ENCODE measurements at places on chromosomes 7 and 10.

DNA sequence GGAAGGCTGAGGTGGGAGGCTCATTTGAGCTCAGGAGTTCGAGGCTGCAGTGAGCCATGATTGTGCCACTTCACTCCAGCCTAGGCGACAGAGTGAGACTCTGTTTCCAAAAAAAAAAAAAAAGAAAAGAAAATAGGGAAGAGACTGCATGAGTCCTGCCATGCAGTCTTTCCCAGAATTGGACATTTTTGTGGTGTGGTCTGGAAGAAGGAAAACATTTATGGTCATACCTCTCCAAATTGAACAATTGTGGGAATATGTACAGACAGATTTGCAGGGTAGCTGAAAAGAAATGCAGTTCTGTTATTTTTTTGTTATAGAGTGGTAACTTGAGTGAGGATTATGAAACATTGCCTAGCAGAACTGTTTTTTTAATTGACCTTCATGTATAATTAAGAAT is 198.1 kb downstream of the AUTS2 start:
- no peak overlapping the region for H3K27ac ChIP-seq
- peaks cover 10% of the 10 kb centered on the region for H3K4me1 ChIP-seq
- no peaks in the 10 kb centered on the region for H3K36me3 ChIP-seq
- no peak for DNase-seq
- no peak overlapping the region for H3K4me3 ChIP-seq

DNA sequence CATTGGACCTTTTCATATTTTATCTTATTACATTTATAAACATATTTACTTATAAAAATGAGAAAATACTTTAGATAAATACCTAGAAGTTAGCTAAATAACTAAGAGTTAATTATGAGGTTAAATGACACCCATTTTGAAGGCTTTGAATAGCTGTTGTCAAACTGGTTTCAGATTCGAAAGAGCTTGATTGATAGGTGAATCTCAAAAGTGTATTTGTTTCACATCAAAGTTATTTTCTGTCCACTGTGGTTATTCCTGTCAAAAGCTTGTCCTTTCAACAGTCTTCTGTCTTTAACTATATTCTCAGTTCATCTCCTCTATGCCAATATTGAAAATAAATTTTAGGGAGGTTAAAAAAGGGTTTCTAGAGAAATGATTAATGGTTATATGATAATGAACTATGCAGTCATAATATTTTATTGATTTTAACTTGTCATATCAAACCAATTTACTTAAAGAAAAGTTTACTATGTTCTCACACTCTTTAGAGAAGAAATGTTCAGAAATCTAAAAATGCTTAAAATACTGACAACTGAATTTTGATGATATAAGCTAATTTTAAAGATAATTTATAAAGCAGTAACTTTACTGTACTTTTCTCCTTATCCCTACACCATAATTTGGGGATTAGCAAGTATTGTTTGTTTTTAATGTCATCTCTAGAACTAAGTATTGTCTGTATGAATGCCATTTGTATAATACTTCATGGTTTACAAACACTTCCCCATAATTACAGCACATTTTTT is 72.0 kb upstream of the FOXP2 start:
- no peak for DNase-seq
- H3K4me3 ChIP-seq: no peak overlapping the region
- no peak overlapping the region for H3K27ac ChIP-seq
- no peaks in the 10 kb centered on the region for H3K27me3 ChIP-seq
- H3K4me1 ChIP-seq: no peaks in the 10 kb centered on the region

DNA sequence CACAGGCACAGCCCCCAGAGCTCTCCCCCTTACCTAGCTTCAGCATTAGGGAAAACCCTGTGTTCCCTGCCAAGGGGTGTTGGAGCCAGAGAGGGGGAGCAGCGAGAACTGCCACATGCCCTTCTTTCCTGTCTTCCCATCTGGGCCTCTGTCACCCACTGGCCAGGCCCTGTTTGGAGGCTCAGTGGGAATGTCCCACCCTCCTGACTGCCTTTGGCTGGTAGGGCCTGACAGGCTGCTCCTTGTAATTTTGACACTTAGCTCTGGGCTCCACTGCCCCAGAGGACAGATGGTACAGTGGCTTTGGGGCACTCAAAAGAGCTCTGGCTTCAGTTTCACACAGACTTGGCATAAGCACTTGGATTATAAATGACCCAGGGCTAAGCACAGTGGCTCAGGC is 50.6 kb downstream of the GRID2IP start:
- H3K4me3 ChIP-seq: no peak overlapping the region

DNA sequence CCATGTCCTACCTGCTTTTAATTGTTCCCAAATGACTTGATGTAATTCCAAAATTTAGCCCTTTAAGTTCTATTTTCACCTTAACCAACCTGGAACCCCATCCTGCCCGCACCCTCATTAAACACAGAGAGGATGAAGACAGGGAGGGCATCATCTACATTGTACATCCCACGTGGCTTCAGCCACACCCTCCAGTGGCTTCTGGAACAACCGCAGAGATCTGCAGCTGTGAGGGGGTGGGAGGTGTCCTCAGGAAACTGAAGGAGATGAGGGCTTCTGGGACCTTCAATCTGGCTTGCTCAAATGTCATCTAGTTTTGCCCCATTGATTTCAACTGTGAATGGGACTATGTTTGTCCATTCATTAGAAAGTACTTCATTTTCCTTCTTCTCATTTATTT is 39.0 kb downstream of the AKR1B1 start:
- no peaks in the 10 kb centered on the region for H3K36me3 ChIP-seq
- no peak for DNase-seq
- no peak overlapping the region for H3K4me3 ChIP-seq
- H3K4me1 ChIP-seq: no peaks in the 10 kb centered on the region
- no peak overlapping the region for H3K27ac ChIP-seq
- no peaks in the 10 kb centered on the region for H3K27me3 ChIP-seq

DNA sequence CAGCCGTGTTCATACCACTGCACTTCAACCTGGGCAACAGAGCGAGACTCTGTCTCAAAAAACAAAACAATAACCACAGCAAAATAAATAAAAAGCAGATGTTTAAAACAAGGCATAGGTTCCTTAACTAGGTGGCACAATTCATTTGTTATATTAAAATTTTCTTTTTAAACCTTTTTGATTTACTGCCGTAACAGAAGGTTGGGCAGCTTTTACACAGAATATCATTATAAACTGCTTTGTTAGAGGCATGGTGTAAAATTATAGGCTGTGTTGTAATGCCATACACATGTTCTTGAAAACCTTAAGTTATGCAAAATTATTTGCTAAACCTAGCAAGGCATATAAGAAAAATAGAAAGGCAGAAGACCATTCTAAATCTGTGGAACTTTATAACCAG is 84.4 kb downstream of the MKLN1 start:
- H3K27me3 ChIP-seq: no peaks in the 10 kb centered on the region
- H3K4me1 ChIP-seq: no peaks in the 10 kb centered on the region
- no peak overlapping the region for H3K27ac ChIP-seq

DNA sequence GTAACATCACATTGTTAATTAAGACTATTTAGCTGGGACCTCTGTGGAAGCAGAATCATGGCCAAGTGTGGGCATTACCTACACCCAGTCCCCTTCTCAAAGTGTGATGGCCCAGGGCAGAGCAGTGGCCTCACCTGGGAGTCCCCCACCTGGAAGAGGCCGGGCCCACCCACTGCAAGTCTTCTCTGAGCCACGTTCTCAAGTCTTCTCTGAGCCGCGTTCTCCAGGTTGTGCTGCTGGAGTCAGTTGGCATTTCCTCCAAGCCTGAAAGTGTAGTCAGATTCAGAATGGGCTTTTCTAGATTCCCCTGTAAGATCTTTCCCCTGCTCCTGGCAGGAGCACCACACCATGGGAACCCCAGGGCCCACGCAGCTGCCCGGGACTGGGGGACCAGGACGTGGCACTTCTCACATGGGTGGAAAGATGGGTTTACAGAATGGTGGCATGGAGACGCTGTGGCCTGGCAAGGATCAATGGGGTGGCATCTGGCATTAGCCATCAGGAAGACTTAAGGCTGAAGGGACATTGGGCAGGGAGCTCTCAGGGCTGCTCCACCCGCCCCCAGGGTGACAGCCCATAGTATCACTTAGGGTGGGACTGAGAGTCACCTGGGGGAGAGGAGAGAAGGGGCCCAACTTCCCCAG is 68.0 kb downstream of the MKI67 start:
- DNase-seq: no peak
- H3K27ac ChIP-seq: no peak overlapping the region
- H3K36me3 ChIP-seq: peaks cover 3% of the 10 kb centered on the region
- H3K4me1 ChIP-seq: no peaks in the 10 kb centered on the region
- no peak overlapping the region for H3K4me3 ChIP-seq
- H3K27me3 ChIP-seq: no peaks in the 10 kb centered on the region

Data from lung (tissue), 17 donors.